ENCODE measurements at places on chromosomes 6 and 20.

- DNase-seq: no peak
Observed at GRCh38 chr6:125832391-125833117, 41.8 kb downstream of the NCOA7 start.

- DNase-seq: no peak
Observed at GRCh38 chr20:24769878-24770627, 179.0 kb upstream of the CST7 start.

GRCh38 chr20:41664584-41664983, 46.4 kb upstream of the CHD6 start:
- DNase-seq: peak; percentile 32

DNA sequence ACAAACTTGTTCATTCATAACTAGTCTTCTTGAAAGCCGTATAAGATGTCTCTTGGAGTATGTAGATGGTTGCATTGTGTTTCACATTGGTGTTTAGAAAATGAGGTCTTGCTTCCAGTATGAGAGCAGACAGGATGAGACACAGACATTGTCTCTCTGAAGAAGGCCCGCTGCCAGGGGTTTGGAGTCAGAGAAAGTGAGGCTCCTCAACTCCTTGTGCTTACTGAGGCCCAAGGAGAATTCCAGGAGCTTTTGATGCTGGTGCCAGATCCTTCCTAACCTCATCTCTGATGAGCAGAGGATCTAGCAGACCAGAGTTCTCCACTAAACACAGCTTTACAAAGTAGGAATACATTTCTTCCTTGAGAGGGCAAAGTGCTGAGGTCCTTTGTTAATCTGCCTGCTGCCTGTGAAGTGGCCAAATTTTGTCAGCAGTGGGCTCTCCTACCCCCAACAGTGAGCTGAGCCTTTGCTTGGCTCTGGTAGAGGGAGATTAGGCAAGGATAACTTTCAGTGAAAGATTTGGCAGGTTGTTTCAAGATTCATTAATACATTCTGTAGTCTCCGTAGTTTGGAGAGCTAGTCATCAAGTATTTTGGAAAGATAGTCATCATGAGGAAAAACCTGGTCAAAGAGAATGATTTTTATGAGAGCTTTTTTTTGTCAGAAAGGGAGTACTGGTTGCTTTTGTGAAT, 9.7 kb downstream of the MAPRE1 start:
- DNase-seq: peak; percentile 68

GRCh38 chr20:57503035-57503658, 21.8 kb downstream of the CTCFL start:
- no peak for DNase-seq

DNA sequence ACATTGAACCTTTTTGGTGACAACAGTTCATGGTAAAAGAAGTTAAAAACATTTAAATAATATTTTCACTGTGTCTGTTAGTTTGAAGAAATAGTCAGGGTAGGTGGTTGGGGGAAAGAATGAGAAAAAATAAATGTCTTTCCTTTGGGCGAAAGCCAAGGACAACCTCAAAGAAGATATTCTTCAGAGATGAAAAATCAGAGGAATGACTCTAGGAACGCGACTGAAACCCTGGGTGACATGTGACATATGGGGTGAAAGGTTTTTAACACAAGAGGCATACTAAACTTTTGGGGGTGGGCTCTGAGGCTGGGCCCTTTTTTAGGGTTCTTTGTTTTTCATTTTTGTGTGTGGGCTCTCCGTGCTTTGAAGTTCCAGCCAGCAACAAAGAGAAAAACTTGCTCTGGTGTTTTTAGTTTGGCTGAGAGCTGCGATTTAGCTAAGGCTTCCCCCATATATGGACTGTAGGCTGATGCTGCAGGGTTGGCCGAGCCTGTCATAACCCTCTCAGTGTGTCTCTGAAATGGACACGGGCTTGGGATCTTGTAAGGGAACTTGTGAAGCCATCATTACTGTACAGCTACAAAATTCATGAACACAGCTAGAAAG, 610.1 kb upstream of the ARID1B start:
- DNase-seq: peak; percentile 21

DNA sequence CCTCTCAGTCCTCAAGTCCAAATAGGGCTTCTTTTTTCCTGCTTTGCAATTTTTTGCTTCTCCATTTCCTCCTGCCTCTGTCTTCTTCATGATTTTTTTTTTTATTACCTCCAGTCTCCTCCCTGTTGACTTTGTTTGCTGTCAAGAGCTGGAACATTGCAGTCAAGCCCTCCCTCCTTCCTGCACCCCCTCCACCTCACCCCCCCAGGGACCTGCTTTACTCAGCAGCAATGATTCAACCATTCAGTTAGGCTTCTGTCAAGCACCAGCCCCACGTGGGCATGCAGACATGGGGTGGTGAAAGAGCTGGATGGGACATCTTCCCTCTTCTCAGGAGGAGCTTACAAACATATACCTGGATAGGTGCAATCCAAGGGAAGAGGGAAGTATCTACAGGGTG, 142.4 kb downstream of the LRFN2 start:
- DNase-seq: no peak

DNA sequence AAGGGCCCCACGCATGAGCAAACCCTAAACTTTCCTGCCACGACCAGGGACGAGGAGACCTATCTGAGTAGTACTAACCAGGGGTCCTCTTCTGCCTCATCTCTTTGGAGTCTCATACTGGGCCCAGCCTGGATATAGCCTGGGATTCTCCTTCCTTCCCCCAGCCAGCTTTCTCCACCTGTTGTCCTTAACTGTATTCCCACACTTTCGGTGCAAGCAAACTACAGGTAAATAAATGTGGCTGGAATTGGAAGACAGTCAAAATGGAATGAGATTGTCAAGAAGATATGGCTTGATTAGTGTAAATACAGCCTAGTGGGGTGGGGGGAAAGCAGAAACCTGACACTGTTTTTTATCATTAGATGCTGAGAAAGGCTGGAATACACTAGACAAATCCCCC, 23.5 kb upstream of the LY86 start:
- no peak for DNase-seq

DNA sequence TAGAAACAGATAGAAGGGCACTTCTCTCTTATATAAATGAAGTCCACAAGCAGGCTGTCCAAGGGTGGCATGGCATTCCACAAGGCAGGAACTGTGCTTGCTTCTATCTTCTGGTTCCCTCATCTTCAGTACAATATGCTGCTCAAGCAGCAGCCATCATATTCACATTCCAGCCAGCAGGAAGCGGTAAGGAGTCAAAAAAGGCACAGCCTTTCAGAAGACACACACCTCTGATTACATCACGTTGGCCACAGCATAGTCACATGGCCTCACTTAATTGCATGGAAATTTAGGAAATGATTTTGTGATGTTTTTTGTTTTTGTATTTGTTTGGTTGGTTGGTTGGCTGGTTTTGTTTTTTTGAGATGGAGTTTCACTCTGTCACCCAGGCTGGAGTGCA, 19.0 kb downstream of the REM1 start:
- DNase-seq: peak; percentile 55

DNA sequence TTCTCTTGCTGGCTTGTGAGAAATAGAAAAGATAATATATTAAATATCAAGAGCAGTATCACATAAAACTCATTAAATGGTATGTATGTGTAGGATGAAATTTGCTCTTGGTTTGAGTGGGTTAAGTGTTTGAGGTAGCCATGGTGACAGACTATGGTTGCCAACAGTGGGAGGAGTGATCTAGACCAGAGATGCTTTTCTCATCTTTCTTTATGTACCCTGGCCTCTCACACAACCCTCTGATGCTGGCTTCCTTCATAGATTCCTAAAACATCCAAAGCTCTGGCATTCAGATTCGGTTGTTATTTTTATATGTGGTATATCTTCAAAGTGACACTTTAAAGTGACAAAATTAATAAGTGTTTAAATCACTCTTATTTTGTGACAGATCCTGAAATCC, 9.0 kb upstream of the MLIP start:
- DNase-seq: no peak

- no peak for DNase-seq
Observed at GRCh38 chr6:129681913-129682205, 28.1 kb downstream of the ARHGAP18 start.

DNA sequence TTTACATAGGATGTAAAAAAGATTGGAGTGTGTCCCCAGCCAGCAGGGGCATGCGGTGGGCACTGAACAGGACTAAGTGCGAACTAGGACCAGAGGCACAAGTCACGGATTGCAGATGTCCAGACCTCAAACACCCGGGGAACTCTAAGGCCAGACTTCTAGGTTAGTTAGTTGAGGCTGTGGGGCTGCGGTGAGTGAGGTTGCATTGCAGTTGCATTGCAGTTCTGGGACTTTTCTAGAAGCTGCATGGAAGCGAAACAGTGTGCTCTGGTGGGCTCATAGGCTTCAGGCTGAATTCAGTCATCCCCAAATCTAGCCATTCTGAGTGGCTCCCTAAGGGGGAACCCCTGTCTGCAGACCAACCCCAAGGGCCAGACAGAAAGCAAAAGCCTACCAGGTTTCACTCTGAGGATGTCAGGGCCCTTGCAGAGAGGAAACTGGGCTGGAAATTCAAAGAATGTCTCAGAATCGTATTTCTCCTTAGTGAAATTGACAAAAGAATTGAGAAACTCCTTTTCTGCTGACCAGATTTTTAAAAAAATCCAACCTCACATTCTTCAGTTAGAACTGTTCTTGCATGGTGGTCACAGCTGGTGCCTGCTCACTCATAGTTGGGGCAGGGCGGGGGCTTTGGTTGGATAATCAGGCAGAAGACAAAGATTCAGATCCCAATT, 182.8 kb downstream of the ZDHHC14 start:
- DNase-seq: no peak

DNA sequence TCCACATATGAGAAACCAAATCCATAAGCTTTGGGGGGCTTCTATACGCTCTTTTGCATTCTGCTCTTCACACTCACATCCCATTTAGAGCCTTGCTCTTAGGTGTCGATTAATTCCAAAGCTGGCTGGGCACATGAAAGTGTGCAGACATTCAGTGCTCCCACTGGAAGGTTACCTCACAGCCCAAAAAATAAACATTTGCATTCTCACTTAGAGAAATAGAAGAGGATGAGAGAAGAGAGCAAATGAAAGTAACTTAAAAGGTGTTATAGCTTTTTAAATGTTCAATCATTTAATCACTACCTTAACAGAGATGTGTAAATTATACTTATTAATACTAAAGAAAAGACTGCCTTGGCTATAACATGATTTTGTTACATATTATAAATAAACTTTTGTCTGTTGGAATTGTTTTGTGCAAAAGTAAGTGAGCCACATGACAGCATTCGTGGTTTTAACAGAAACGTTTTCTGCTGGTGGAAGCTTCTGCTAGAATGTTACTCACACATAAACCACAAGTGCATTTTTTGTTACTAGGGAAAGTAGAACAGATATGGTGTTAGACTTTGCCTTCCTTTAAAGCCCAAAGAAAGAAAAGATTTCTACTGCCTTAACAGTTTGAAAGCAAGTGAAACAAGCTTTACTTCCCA, 116.7 kb downstream of the SIM1 start:
- DNase-seq: peak; percentile 68

DNA sequence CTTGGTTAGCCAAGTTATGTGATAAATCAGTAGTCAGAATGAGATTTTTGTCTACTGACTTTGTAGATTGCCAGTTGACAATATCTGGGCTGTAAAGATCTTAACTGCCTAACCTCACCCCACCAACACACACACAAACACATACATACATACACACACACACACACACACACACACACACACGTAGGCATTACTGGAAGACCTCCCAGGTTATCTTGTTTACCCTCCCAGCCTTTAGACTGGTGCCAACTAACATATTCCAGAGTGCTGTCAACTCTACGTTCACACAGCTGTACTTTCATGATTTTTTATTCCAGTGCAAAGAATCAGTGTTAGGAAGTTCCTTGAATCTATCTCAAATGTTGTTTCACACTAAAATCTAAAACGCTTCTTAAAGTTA, 38.9 kb downstream of the BMP5 start:
- DNase-seq: peak; percentile 15

GRCh38 chr6:142713959-142714358, 231.0 kb downstream of the HIVEP2 start:
- no peak for DNase-seq

DNA sequence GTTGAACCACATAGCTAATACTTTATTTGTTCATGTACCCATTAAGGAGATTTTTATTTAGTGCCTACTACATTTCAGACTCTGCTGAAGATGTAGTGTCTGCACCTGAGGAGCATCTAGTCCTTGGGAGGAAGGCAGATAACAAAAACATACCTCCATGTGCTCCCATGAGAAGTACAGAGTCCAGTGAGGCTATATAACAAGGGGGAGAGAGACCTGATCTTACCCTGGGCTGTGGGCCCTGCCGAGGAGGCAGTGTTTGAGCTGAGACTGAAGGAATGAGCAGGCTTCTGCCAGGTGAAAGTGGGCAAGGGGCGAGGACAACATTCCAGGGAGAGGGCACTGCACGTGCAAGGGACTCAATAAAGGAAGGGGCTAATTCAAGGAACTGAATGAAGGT, 12.1 kb downstream of the MANBAL start:
- DNase-seq: no peak

- DNase-seq: peak; percentile 66
Observed at GRCh38 chr6:89597988-89598387, 40.6 kb downstream of the LYRM2 start.

DNA sequence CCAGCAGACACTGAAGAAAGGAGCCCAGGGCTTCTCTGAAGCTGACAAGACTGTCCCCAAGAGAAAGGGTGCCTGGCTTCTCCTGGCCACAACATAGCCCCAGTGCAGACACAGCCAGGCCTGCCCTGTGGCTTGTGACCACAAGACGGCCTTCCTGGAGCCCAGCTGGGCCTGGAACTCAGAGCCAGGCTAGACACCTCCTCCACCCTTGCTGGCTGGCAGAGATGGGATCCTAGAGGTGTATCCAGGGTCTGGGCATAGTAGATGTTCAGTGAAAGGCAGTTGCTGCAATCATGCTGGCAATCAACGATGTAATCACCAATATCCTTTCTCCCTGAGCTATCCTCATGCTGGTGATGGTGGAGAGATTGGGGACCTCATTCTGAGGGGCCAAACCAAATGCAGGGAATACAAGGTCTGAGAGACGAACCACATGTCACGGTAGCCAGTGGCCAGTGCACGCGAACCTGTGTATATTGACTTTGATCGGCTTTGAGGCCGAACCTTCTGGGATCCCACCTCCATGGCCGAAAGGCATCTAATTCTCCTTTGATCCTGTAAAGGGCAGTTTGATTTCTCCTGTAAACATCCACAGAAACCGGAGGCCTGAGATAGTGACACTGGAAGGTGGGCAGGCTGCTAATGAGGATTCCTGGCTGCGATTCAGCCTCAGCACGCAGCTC, 115.2 kb downstream of the PSMB1 start:
- no peak for DNase-seq

GRCh38 chr6:42336431-42336830, 115.3 kb downstream of the TRERF1 start:
- no peak for DNase-seq

GRCh38 chr6:10720265-10720959, 2.5 kb upstream of the TMEM14C start:
- peak; percentile 27 for DNase-seq

- DNase-seq: no peak
Observed at GRCh38 chr6:116102873-116103272, 2.2 kb downstream of the NT5DC1 start.

Data from fibroblast of the aortic adventitia (primary cell).